GM23338 (cell line): ENCODE measurements at places on chromosomes 16 and 17. TPM values are rescaled to one million over a fixed set of nuclear protein-coding genes. Genes with fewer than 3 reads are reported as not detected.

DNA sequence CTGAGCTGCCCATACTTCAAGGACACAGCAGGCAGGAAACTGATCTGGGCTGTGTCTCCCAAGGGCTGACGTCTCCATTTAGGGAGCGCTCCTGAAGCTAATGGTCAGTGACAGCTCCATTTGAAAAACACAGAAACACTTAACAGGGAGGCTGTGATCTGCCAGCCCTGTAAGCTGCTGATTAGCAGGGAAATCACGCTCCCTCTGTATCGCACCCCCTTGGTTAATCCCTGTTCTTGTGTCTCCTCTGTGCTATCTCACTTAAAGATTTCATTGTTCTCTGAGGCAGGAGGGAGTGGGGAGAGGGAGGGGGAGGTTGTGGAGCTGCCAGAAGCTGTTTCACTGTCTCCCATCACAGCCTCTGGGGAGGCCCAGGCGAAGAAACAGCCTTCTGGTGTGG is 47.4 kb upstream of the CACNG3 start:
- H3K27ac ChIP-seq = 0 out of 2 replicates have a peak overlapping the region, but pooled peaks have one; percentile 18
- H3K4me3 ChIP-seq = no peak overlapping the region
- H3K4me1 ChIP-seq = peaks cover 7% of the 10 kb centered on the region
- DNase-seq = peak; percentile 48
- no peaks in the 10 kb centered on the region for H3K27me3 ChIP-seq
- H3K36me3 ChIP-seq = no peaks in the 10 kb centered on the region

DNA sequence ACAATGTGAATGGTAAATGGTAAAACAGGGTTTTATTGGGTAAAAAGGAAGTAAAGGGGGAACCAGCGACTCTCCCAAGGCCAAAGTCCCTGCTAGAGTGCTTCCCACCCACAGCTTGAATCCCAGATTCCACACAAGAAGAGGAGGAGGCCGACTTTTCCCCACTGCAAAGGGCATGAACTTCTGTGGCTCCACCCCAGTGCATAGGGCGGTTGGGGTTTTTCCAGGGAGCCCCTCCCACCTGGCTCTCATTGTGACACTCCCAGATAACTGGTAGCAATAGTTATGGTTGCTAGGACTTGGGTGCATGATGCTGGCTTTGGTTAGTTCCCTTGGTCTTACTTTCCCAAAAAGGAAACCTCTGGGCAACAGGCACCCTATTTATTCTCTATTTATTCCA is 666.0 kb upstream of the CA10 start:
- H3K27ac ChIP-seq = no peak overlapping the region
- DNase-seq = no peak
- no peaks in the 10 kb centered on the region for H3K27me3 ChIP-seq
- H3K36me3 ChIP-seq = no peaks in the 10 kb centered on the region
- H3K4me1 ChIP-seq = no peaks in the 10 kb centered on the region

- H3K27me3 ChIP-seq = no peaks in the 10 kb centered on the region
- H3K36me3 ChIP-seq = no peaks in the 10 kb centered on the region
- H3K4me3 ChIP-seq = no peak overlapping the region
These were observed 15.6 kb downstream of the ZNF469 start for GRCh38 chr16:88398170-88398873.

DNA sequence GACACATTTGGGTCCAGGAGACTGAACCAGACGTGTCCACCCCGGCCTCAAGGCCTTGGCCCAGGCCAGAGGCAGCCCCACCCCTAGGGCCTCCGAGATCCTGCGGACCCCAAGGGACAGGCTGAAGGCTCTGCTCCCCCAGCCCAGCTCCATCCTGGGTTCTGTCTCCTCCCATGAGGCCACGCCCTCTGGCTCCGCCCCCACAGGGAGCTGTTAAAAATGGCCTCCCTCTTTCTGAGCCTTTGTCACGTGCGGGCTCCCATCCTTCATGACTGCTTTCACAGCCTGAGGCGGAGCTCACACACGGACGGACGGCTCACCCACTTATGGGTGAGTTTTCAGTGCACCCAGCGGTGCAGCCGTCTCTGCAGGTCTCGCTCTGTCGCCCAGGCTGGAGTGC is 6.5 kb upstream of the CACNA1H start:
- H3K27ac ChIP-seq = no peak overlapping the region
- DNase-seq = peak; percentile 67
- no peaks in the 10 kb centered on the region for H3K27me3 ChIP-seq
- H3K4me3 ChIP-seq = no peak overlapping the region
- H3K36me3 ChIP-seq = no peaks in the 10 kb centered on the region

The TRAF7 gene
- total RNA-seq = 133 and 143 TPM in 2 replicates
